NCI-H460 (cell line): ENCODE measurements at places on chromosomes 3 and 15. TPM values are rescaled to one million over a fixed set of nuclear protein-coding genes. Genes with fewer than 3 reads are reported as not detected.
A peak's percentile ranks its signal among the peaks of the same experiment; 100 is the strongest.

Gene SNRPN
- 222 and 226 TPM in 2 replicates for total RNA-seq

DNA sequence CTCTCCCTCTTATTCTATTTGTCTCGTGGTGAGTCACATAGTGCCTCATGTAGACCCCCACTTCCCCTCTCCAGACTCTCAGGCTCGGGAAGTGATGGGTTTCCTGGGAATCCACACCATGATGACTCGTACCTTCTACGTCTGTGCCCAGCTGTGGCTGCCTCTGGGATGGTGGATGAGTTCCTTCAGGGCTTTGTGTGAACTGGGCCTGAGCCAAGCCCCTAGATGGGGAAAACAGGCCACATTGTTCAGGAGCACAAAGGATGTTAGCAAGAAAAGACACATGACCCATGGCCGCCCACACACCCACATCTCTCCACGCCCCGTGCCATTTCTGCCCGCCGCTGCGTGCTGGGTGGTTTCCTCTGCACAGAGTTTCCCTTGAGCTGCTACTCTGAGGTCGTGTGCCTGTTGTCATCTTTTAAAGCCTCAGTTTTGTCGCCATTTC lies 10.5 kb downstream of the ISG20 start:
- DNase-seq, result no peak

DNA sequence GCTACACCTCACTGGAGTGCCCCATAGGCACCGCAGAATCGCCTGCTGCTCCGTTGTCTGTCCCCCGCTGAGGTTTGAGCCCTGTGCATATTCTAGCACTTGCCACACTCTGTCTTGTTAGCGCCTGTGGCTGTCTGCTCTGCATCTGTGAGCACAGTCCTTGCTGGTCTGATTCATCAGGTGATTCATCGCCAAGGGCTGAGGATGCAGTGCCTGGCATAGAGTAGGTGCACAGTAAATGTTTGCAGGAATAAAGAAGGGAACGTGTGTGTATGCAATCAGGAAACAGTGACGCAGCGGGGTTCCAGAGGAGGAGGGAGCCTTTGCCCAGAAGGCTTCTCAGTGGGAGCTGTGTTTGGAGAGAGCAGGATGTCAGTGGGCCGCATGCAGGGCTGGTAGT lies 124.0 kb upstream of the PLXNA1 start:
- no peak for DNase-seq

Gene POLG
- total RNA-seq, result 30.5 and 38.8 TPM in 2 replicates

GRCh38 chr3:146065573-146066006 lies 95.4 kb downstream of the PLOD2 start:
- peak; percentile 44 for DNase-seq

- no peak for DNase-seq
Observed at GRCh38 chr3:48835650-48836366, 11.9 kb downstream of the PRKAR2A start.

GRCh38 chr3:182389071-182389815 lies 404.1 kb upstream of the ATP11B start:
- no peak for DNase-seq

DNA sequence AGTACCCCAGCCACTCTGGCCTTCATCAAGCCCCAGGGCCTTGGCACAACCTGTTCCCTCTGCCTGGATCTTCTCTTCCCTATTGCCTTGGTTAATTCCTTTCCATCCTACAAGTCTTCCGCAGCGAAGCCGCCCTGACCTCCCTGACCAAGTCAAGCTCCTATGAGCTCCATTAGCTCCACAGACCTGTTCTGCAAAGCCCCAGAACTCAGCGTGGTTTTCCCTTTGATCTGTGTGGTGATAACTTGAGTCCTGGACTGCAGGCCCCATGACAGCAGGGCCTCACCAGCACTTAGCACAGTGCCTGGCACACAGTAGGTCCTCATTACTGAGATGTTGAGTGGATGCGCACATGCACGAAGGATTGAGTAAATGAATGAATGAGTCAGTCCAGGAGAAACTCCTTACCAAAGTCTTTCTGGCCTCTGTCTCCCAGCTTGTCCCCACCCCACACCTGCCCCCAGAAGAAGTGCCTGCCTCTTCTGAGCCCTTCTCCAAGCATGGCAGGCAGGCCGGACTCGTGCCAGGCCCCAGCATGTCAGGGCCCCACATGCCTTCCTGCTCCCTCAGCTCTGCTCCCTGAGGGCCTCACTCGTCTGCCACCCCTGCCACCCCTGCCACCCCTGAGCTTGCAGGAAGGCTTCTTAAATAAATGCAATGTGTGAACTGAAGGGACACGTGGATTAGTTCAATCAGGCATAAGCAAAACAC lies 6.3 kb downstream of the ANPEP start:
- no peak for DNase-seq

DNA sequence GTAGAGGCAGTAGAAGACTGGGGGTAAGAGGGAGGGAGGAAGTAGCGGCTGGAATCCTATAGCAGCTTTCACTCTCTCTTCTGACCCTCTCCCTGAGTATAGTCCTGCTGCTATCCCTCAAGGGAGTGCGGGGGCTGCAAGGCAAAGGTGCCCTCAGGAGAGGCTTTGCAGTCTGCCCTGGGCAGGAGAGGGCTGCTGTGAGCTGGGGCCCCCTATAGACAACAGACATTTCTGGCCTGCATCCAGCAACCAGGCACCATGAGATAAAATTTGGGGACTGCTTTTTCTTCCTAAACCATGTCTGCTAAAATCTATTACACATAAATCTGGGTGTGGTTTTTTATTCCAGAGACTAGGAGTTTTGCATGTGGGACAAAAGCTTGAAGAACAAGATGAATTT lies 48.0 kb downstream of the SACM1L start:
- no peak for DNase-seq

Gene LAMB2
- total RNA-seq, result 174 and 177 TPM in 2 replicates

Gene MST1R
- 0.69 and 0.82 TPM in 2 replicates for total RNA-seq

DNA sequence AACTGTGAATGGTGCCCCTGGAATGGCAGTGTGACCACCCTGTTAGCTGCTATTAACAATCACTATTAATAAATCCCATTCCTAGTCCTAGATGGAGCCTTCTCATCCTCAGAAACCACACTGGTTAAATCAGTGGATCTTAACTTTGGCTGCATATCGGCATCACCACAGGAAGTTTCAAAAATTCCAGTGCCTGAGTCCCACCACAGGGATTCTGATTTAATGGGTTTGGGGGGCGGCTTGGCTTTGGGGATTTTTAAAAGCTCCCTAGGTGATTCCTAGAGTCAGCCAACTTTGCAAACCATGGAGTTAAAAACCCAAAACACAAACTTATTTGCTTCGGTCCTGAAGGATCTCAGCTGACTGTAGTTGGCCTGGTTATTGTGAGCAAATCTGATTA lies 3.1 kb downstream of the FAM107A start:
- no peak for DNase-seq

GRCh38 chr3:150743508-150743907 lies 19.5 kb downstream of the SIAH2 start:
- DNase-seq, result no peak

DNA sequence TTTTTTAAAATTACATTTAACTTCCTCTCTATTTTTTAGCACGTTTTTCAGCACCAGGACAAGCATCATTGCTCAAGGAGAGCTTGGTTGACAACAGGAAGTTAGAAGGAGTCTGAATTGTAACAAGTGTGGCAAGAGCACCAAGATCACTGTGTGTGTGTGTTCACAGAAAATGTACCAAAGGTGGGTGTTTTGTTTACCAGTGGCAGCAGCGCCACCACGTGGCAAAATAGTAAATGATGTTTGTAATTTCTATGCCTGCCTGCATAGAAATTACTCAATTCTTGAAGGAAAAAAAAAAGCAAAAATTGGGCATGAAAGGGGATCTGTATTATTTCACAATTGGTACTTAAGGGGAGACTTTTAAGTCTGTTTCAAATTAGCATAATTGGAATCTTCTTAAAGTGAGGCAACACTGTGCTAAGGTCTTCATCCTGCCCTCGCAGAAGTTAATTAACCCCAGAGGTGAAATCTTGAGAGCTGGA lies 7.4 kb upstream of the U2SURP start:
- peak; percentile 49 for DNase-seq

DNA sequence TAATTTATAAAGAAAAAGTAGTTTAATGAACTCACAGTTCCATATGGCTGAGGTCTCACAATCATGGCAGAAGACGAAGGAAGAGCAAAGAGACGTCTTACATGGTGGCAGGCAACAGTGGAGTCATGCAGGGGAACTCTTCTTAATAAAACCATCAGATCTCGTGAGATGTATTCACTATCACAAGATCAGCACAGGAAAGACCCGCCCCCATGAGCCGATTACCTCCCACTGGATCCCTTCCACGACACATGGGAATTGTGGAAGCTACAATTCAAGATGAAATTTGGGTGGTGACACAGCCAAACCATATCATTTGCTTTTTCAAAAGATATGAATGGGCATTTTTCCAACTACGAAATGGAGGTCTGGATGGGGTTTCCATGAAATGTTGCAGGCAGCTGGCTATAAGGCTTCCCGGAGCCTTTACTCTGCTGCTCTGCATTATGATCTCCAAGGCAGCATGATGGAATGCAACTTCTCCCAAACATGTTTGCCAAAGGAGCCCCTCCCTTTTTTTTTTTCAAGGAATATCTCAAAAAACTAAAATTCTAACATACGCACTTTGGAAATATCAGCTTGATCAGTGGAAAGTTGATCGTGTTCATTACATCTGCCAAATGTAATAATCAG lies 189.7 kb downstream of the MEX3B start:
- DNase-seq, result no peak

- DNase-seq, result no peak
Observed at GRCh38 chr3:123634149-123635051, 49.5 kb upstream of the HACD2 start.

Gene PFN2
- 179 and 197 TPM in 2 replicates for total RNA-seq
